ENCODE measurements at places on chromosomes 4 and X.

- peak within 1 kb of the TSS; percentile 45 for H3K4me3 ChIP-seq
- no peaks in the 10 kb centered on the region for H3K36me3 ChIP-seq
- DNase-seq, result peak; percentile 76
Measured at GRCh38 chr4:15469402-15470127, at the start of gene CC2D2A. TSS of gene CC2D2A (plus strand) at chr4:15469882. CDS start at chr4:15475933, 6,051 bp downstream.

DNA sequence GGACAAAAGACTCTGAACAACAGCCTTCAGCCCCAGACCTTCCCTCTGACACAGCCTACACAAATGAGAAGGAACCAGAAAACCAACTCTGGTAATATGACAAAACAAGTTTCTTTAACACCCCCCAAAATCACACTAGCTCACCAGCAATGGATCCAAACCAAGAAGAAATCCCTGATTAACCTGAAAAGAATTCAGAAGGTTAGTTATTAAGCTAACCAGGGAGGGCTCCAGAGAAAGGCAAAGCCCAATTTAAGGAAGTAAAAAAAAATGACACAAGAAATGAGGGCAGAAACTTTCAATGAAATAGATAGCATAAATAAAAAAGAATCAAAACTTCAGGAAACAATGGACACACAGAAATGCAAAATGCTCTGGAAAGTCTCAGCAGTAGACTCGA lies 224.0 kb downstream of the TRIML1 start:
- H3K27ac ChIP-seq, result no peak overlapping the region
- H3K36me3 ChIP-seq, result no peaks in the 10 kb centered on the region
- H3K27me3 ChIP-seq, result no peaks in the 10 kb centered on the region
- H3K4me1 ChIP-seq, result peaks cover 7% of the 10 kb centered on the region
- no peak for DNase-seq

- peak; percentile 68 for DNase-seq
- peak overlapping the region; percentile 86 for H3K27ac ChIP-seq
- H3K4me1 ChIP-seq, result peaks cover 47% of the 10 kb centered on the region
- H3K27me3 ChIP-seq, result no peaks in the 10 kb centered on the region
- H3K36me3 ChIP-seq, result no peaks in the 10 kb centered on the region
- H3K4me3 ChIP-seq, result no peak overlapping the region
Measured at GRCh38 chrX:70476934-70477733, 32.5 kb downstream of the DLG3 start.

- no peaks in the 10 kb centered on the region for H3K27me3 ChIP-seq
- no peaks in the 10 kb centered on the region for H3K36me3 ChIP-seq
- peaks cover 52% of the 10 kb centered on the region for H3K4me1 ChIP-seq
- no peak overlapping the region for H3K4me3 ChIP-seq
- DNase-seq, result peak; percentile 34
Measured at GRCh38 chr4:140090215-140090731, 63.7 kb downstream of the MAML3 start.

DNA sequence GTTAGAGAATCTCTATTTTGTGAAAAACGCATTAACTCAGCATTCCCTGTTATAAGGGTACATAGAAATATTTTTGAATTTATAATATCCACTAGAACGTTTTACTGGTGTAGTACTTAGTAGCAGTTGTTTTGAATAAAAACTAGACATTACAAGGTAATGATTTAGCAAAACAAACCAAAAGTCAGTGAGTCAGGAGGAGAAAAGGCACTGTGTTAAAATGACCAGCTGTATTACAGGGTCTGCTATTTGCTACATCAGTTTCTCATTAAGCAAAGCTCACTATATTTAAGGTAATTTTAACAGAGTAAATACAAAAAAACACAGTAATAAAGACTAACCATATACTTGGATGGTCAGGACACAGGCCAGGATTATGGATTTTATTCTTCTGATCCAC lies 152.8 kb downstream of the RASL11B start:
- H3K4me3 ChIP-seq, result no peak overlapping the region
- peaks cover 57% of the 10 kb centered on the region for H3K4me1 ChIP-seq
- H3K27me3 ChIP-seq, result no peaks in the 10 kb centered on the region
- no peak for DNase-seq
- H3K27ac ChIP-seq, result no peak overlapping the region

- H3K27ac ChIP-seq, result no peak overlapping the region
- DNase-seq, result peak; percentile 8
- no peaks in the 10 kb centered on the region for H3K36me3 ChIP-seq
- H3K4me1 ChIP-seq, result peaks cover 17% of the 10 kb centered on the region
- H3K4me3 ChIP-seq, result no peak overlapping the region
Measured at GRCh38 chr4:113013751-113014150, 35.7 kb upstream of the ANK2 start.

Measured in cardiac muscle cell (in vitro differentiated cells and primary cell).